ENCODE measurements at places on chromosomes 13 and 19. TPM values are rescaled to one million over a fixed set of nuclear protein-coding genes. Genes with fewer than 3 reads are reported as not detected.

- no peaks in the 10 kb centered on the region for H3K27me3 ChIP-seq
- peak overlapping the region; percentile 92 for H3K27ac ChIP-seq
- H3K36me3 ChIP-seq: no peaks in the 10 kb centered on the region
- no peak overlapping the region for H3K4me3 ChIP-seq
- DNase-seq: no peak
- peaks cover 68% of the 10 kb centered on the region for H3K4me1 ChIP-seq
Measured at GRCh38 chr19:4375164-4376027, 25.0 kb downstream of the SH3GL1 start.

DNA sequence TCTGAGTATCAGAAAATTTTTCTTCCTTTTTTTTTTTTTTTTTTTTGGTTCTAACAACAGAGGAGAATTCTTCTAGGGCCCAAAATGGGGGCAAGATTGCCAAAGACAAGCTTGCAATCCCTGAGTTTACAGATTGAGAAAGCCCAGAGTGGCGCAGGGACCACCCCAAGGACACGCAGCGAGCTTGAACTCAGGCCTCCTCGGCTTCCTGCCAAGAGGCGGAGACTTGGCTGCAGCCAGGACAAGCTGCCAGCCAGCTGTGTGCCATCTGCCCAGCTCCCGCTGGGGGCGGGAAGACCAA is 506 bp upstream of the MRPL34 start:
- no peak for DNase-seq
- peak overlapping the region; percentile 92 for H3K4me3 ChIP-seq
- H3K36me3 ChIP-seq: no peaks in the 10 kb centered on the region
- peaks cover 35% of the 10 kb centered on the region for H3K4me1 ChIP-seq
- H3K27me3 ChIP-seq: no peaks in the 10 kb centered on the region

- DNase-seq: no peak
- H3K27ac ChIP-seq: no peak overlapping the region
- H3K36me3 ChIP-seq: no peaks in the 10 kb centered on the region
- no peaks in the 10 kb centered on the region for H3K27me3 ChIP-seq
- no peaks in the 10 kb centered on the region for H3K4me1 ChIP-seq
- no peak overlapping the region for H3K4me3 ChIP-seq
Measured at GRCh38 chr13:22369840-22370239, 699.0 kb downstream of the FGF9 start.

DNA sequence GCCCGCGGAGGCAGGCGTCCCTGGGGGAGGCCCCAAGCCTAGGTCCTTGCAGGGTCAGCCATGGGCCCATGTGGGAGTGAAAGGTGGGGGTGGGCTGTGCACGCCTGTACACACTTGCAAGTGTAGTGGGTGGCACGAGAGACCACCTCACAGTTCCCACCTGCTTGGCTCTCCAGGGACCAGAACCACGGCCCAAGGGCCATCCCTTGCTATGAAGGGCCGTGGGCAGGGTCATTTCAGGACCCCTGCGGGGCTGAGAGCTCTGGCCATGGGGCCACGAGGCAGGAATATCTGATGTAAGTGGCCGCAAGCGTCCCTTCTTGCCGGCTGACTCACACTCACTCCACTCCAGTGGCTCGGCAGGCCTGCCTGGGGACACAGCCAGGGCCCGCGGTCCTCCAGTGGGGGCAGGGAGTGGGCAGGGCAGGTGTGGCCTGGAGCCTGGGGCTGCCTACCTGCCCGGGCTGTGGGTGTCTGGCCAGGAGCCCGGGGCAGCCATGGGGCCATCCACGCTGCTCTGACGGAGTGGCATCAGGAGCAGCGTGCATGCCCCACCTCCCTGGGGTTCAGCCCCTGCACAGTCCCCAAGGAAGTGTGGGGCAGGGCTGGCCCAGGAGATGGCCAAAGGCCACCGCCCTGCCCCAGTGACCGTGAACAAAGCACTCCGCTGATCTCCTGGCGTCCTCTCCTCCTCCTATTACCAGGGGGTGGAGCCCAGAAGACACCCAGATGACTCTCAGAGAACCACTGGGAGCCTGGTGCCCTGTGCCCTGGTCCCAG is 8.6 kb upstream of the MKNK2 start:
- peaks cover 68% of the 10 kb centered on the region for H3K4me1 ChIP-seq
- peak overlapping the region; percentile 97 for H3K27ac ChIP-seq
- no peaks in the 10 kb centered on the region for H3K27me3 ChIP-seq

DNA sequence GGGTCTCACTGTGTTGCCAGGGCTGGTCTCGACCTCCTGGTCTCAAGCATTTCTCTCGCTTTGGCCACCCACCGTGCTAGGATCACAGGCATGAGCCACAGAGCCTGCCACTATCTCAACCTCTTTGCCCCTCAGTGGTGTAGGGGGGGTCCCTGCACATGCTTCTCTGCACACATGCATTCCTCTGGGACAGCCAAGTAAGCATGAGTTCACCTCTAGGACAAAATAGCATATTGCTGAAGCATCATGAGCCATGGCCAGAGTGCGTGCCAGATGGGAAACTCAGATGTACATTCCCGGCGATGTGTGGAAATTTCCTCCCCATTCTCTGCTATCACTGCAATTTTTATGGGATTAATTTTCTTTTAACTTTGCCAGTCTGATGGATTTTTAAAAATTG is 23.1 kb downstream of the CHAF1A start:
- H3K27ac ChIP-seq: no peak overlapping the region
- H3K4me3 ChIP-seq: no peak overlapping the region
- no peaks in the 10 kb centered on the region for H3K4me1 ChIP-seq
- H3K27me3 ChIP-seq: no peaks in the 10 kb centered on the region
- DNase-seq: no peak
- H3K36me3 ChIP-seq: peaks cover 5% of the 10 kb centered on the region

DNA sequence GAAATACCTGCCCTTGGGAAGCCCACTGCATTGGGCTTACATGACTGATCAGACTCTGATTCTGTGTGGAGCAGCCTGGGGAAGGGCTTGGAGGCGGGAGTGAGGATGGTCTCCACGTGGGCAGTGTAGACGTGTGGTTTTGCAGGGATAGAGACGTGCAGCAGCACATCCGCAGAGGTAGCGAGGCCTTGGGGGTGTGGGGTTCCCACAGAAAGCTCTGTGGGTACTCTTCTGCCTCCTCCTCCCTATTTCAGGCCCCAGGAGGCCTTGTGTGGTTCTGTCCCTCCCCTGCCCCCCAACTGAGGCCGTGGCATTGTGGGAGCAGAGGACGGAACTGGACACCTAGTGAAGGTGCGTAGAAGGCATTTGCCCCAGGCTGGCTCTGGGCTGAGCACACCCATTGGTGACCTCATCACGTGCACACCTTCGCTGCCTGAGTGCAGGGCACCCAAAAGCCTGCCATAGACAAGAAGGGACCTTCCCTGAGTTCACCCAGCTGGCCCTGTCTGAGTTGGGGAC is 28.9 kb downstream of the PPP1R37 start:
- no peaks in the 10 kb centered on the region for H3K36me3 ChIP-seq
- H3K27ac ChIP-seq: no peak overlapping the region
- peaks cover 24% of the 10 kb centered on the region for H3K4me1 ChIP-seq

GRCh38 chr13:62537593-62537992 is 1121.9 kb upstream of the PCDH20 start:
- no peaks in the 10 kb centered on the region for H3K4me1 ChIP-seq
- H3K4me3 ChIP-seq: no peak overlapping the region
- H3K27me3 ChIP-seq: no peaks in the 10 kb centered on the region
- DNase-seq: no peak

- no peaks in the 10 kb centered on the region for H3K27me3 ChIP-seq
- H3K4me3 ChIP-seq: no peak overlapping the region
Measured at GRCh38 chr13:105918842-105919741, 616.4 kb downstream of the EFNB2 start.

DNA sequence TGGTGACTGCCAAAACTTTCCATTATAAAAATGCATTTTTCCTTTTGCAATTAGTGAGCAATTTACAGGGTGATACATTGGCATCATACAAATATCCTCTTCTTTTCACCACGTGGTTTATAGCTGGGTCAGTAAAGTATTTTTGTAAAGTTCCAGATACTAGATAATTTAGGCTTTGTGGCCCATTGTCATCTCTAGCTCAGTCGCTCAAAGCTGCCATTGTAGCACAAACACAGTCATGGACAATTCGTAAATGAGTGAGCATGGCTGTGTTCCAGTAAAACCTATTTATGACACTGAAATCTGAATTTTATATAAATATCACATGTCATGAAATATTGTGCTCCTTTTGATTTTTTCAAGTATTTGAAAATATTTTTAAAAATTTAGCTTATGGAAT is 162.9 kb downstream of the USP12 start:
- no peaks in the 10 kb centered on the region for H3K36me3 ChIP-seq
- no peak overlapping the region for H3K4me3 ChIP-seq

DNA sequence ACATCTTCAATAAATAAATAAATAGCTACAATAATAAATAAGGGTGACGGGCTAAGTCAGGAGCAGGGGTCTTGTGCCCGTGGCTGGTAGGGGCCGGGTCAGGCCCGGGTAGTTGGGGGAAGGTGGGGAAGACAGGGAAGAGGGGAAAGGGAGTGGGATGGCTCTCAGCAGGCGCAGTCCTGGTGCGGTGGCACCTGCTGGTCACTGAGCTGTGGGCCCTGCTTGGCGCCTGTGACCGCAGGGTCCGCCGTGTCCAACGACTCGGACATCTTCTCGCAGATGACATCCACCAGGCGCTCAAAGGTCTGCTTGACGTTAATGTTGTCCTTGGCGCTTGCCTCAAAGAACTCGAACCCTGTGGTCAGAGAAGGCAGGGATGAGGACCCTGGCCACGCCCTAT is 4.3 kb downstream of the MPV17L2 start:
- no peak overlapping the region for H3K4me3 ChIP-seq
- H3K27me3 ChIP-seq: no peaks in the 10 kb centered on the region
- H3K4me1 ChIP-seq: peaks cover 16% of the 10 kb centered on the region

- H3K27ac ChIP-seq: no peak overlapping the region
- no peak overlapping the region for H3K4me3 ChIP-seq
- H3K4me1 ChIP-seq: no peaks in the 10 kb centered on the region
- H3K36me3 ChIP-seq: no peaks in the 10 kb centered on the region
- no peak for DNase-seq
- H3K27me3 ChIP-seq: no peaks in the 10 kb centered on the region
Measured at GRCh38 chr13:92717857-92718256, 508.8 kb upstream of the GPC6 start.

- H3K4me3 ChIP-seq: no peak overlapping the region
- no peaks in the 10 kb centered on the region for H3K4me1 ChIP-seq
- no peak for DNase-seq
- H3K27me3 ChIP-seq: no peaks in the 10 kb centered on the region
- no peak overlapping the region for H3K27ac ChIP-seq
Measured at GRCh38 chr13:83019986-83020385, 862.3 kb downstream of the SLITRK1 start.

DNA sequence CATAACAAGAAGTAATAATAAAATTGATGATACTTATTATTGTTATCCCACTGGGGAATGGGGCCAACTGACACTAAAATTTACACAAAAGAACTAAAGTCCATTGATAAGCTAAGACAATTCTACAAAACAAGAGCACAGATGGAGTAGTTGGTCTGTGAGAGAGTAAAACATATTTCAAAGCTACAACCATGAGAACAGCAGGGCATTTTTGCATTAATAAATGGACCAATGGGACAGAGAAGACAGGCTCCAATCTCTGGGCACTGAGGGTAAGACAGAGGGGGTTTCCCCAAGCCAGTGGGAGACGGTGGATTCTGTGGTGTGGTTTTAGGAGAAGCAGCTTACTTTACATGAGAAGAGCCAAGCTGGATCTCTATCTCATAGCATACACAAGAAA is 14.4 kb downstream of the KANK2 start:
- no peak for DNase-seq
- H3K4me1 ChIP-seq: no peaks in the 10 kb centered on the region
- no peak overlapping the region for H3K4me3 ChIP-seq
- no peak overlapping the region for H3K27ac ChIP-seq
- no peaks in the 10 kb centered on the region for H3K27me3 ChIP-seq
- H3K36me3 ChIP-seq: no peaks in the 10 kb centered on the region

- no peak overlapping the region for H3K27ac ChIP-seq
- H3K4me3 ChIP-seq: no peak overlapping the region
- no peaks in the 10 kb centered on the region for H3K4me1 ChIP-seq
- no peak for DNase-seq
- no peaks in the 10 kb centered on the region for H3K36me3 ChIP-seq
Measured at GRCh38 chr13:42702716-42703115, 78.7 kb upstream of the FAM216B start.

The DCT gene
- total RNA-seq: not detected

The CABP5 gene
- total RNA-seq: not detected

The CACNG8 gene
- total RNA-seq: not detected
